ENCODE measurements at places on chromosomes 11 and 22.

DNA sequence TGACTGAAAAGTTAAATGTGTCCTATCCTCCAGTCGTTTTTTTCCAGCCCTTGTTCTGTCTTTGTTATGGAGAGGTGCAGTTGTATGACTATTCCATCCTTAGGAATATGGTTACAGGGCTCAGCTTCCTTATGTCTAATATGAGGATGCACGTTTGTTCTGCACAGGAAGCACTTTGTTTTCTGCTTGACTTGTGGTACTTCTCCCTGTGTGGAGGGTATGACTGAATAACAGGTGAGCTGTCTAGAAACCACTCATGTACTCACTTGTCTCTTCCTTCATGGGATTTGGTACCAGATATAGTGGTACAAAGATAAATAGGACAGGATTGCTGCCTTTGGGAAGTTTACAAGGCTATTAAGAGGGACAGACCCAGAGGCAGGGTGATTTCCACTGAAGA, 17.4 kb downstream of the CABIN1 start:
- no peak for DNase-seq

DNA sequence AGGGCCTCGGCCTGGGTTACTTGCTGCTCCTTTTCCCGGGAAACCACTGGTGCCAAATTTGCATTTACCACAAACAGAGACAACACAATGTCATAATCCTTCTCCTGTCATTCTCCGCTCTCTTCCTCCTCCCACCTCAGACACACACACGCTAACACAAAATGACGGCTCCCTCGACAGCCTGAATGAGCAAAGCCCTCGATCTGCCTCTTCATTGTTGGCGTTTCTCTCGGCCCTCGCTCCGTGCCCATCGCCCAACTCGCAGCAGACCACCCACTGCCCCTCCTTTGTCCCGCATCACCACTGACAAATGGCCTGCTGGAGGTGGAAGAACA, 12.5 kb upstream of the TCF20 start:
- no peak for DNase-seq

DNA sequence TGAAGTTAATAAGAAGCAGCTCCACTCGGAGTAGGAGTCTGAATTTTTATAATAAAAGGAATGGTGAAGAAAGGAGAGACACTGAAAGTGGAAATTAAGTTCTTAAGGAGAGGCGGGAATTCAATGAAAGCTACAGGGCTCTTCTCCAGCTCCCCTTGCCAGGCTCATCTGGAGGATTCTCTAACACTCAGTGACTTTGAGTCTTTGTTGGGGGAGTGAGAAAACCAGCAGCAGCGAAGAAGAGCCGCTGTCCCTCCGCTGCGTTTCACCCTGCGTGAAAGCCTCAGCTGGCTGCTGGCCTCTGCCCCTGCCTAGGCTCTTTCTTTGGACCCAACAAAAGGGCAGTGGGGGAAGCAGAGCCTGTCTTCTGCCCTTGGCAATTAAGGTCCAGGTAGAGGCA, 113.0 kb downstream of the NTM start:
- DNase-seq: no peak

DNA sequence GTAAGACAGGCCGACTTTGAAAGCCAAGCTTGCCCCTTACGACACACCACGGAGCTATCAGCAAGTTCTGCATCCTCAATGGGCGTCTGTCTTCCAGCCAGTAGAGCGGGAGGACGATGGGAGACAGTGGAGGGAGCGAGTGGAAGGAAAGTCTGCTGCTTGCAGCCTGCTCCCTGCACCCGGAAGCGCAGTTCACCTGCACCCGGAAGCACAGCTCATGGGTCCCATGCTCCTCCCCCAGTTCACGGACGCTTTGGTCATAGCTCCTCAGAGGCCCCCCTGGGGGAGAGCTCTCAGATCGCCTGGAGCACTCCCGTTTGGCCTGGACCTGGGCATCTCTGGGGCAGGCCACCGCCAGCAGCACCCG, 51.3 kb downstream of the FBLN1 start:
- no peak for DNase-seq

- no peak for DNase-seq
Observed at GRCh38 chr11:15926071-15926470, 430.3 kb downstream of the SOX6 start.

DNA sequence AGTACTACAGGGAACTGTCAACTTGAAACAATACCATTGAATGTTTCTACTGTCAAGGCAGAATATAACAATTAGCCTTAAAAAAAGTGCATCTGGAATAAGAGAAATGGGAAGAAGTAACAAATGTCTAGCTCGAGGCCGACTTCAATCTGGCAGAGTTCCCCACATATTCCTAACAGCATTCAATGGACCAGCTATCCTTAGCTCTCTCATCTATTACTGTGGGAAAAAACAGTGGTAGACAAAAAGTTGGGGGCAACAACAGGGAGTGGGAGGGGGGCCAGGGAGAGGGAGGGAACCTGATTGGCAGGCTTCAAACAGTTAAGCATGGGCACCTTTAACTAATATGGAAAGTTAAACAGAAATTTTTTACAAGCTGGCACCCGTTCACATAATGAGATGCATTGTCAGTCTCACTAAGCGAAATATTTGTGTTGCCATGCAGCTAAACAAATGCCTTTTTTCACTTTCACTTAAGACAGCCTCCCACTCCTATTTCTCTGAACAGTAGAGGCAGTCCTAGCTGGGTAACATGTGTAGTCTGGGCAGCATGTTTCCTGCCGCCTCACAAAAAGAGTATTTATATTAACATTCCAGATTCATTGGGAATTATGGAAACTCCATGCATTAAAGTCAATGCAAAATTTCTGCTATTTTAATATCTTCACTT, 62.2 kb upstream of the SOX6 start:
- no peak for DNase-seq

GRCh38 chr11:46240861-46241260, 36.6 kb upstream of the CREB3L1 start:
- no peak for DNase-seq

DNA sequence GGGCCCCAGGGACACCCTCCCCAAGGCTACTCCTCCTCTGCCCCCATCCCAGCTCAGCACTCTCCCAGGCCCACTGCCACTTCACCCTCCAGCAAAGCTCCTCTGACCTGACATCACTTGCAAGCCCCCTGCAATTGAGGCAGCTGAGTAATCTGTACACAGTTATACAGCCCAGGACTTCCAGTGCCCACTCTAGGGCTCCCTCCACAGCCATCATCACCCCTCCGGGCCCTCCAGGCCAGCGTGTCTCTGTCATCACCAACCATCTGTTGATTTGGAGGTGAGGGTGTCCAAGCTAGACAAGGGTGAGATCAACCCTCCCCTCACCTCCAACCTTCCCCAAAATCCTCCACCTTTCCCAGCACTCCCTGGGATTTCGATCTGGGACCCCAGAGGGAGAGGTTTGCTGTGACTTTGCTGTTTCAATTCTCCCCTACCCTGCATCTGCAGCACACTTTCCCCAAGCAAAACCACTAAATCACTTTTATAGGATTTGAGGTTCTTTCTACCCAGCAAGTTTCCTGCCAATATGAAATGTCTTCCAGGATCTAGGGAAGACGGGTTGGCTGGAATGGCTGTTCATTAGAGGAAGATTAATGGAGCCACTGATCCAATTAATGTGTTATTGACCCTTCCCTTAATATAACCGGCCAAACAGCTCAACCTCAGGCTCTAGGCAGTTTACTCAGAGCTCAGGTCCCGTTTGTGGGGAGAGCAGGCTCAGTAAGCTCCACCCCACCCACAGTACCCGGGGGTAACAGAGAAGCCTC, 92.9 kb downstream of the CHST1 start:
- DNase-seq: no peak

DNA sequence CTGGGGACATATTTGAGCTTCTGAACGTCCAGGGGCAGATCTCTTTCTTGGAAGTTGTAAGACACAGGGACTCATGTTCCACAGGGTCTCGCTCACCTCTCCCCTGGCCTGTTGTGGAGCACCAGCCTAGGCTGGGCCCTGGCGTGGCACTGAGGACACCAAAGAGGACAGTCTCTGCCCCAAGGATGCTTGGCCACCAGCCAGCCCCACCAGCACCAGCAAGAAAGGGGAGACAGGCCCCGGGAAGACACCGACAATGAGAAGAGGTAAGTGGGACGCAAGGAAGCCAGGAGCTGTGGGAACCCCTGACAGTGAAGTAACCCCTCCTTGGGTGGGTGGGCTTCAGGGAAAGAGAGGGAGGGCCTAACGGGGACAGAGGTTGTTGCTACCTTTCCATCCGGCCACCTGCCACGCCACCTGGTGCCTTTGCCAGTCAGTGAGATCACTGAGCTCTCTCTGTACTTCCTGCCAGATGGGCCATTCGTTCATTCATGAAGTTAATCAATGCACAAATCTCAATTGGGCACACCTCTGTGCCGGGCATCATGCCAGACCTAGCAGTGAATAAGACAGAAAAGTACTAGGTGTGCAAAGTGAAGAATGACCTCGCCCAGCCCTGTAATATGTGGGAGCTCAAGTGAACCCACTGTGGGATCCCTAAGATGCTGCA, 11.1 kb downstream of the APOL5 start:
- no peak for DNase-seq

- DNase-seq: no peak
Observed at GRCh38 chr11:131530407-131530806, 160.0 kb downstream of the NTM start.

- DNase-seq: no peak
Observed at GRCh38 chr11:2428322-2428795, 16.0 kb downstream of the TRPM5 start.

GRCh38 chr11:133821776-133822175, 23.5 kb downstream of the SPATA19 start:
- DNase-seq: peak; percentile 21

DNA sequence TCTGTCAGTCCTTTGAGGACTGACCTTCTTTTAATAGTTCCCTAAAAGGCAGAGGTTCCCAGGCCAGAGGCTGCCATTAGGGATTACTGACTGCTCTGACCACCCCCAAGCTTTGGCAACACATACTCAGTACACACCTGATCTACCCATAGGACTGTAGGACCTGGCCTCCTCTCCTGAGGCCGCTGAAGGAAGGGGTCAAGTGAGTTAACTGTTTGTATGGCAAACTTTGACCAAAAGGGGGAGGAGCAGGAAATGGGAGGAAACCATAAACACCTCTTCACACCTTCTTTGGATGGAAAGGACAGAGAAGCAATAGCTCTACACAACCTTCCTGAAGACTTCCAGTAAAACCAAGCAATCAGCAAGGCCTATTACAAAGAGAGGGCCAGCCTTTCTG, 104.0 kb downstream of the APOL5 start:
- no peak for DNase-seq

DNA sequence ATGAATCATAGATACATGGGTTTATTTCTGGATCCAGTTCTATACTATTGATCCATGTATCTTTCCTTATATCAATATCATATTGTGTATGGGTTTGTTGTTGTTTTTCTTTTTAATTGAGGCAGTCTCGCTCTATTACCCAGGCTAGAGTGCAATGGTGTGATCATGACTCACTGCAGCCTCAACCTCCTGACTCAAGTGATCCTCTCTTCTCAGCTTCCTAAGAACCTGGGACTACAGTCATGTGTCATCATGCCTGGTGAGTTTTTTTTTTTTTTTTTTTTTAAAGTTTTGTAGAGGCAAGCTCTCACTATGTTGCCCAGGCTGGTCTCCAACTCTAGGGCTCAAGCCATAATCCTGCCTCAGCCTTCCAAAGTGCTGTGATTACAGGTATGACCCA, 1589.4 kb upstream of the TENM4 start:
- DNase-seq: no peak
